ENCODE measurements at places on chromosomes 2 and 18.

- no peak for DNase-seq
Measured at GRCh38 chr2:213147538-213147937, 3.9 kb downstream of the IKZF2 start.

- no peak for DNase-seq
Measured at GRCh38 chr2:136027112-136027511, 41.7 kb upstream of the DARS1 start.

- no peak for DNase-seq
Measured at GRCh38 chr2:58876126-58876525, 635.0 kb upstream of the FANCL start.

DNA sequence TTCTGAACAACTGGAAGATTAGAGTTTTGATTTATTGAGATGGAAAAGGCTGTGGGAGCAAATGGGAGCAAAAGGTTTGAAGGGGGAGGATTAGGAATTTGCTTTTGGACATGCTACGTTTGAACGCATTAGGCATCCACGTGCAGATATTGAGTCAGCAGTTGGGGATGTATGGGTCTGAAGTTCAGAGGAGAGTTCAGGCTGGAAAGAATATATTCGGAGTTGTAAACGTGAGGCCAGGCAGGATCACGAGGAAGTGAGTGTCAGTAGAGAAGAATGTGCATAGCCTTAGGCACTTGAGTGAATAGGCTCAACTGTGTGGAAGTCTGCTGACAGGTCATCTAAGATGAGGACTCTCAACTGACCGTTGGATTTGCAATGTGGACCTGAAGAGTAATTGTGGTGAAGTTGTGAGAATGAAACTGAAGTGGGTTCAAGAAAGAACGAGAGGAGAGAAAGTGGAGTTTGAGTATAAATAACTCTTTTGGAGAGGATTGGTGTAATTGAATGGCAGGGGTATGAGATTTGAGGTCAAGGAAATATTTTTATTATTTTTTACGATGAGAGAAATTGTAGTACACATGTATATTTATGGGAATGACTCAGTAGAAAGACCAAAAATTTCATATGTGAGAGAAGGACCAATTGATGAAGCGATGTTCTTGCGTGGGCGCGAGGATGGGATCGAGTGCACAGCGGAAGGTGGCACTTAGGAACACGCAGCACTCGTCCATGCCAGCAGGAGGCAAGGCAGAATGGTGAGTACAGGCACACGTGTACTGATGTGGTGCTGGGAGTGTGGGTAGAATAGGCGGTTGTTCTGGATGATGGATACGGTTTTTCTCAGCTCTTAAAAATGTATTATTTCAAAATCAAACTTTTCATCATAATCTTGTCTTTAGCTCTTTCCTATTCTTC lies 40.5 kb upstream of the POLE4 start:
- no peak for DNase-seq

DNA sequence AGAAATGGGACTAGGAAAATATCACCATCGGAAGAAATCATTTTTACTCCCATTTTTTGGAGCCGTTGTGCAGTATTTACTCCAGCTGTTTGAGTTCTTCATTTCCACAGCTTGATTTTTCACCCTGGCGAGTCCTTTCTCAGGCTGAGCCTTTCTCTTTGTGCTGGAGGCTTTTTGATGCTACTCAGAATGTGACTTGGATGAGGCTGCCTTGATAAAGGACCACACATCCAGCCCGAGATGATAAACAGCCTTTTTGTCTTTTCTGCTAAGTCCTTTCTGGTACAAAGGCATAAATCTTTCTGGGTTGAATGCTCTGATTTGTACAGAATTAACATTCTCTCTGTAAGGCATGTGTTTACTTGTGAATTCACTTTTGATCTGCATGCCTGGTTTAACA lies 17.6 kb upstream of the CTDP1 start:
- DNase-seq, result no peak

DNA sequence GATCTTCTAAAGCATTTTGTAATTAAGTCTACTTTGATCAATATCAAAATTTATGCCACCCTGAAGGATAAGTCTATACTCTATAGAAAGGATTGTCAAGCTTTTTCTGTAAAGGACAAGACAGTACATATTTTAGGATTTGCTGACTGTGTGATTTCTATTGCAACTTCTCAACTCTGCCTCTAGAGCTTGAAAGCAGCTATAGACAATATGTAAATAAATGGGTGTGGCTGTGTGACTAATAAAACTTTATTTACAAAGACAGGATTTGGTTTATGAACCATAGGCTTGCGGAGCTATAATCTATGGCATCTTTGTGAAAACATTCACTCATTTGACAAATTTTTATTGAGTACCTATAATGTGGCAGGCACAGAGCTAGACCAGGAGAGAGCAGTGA lies 18.4 kb downstream of the UPP2 start:
- no peak for DNase-seq

GRCh38 chr18:80171054-80171872 lies 62.2 kb downstream of the ADNP2 start:
- peak; percentile 8 for DNase-seq

DNA sequence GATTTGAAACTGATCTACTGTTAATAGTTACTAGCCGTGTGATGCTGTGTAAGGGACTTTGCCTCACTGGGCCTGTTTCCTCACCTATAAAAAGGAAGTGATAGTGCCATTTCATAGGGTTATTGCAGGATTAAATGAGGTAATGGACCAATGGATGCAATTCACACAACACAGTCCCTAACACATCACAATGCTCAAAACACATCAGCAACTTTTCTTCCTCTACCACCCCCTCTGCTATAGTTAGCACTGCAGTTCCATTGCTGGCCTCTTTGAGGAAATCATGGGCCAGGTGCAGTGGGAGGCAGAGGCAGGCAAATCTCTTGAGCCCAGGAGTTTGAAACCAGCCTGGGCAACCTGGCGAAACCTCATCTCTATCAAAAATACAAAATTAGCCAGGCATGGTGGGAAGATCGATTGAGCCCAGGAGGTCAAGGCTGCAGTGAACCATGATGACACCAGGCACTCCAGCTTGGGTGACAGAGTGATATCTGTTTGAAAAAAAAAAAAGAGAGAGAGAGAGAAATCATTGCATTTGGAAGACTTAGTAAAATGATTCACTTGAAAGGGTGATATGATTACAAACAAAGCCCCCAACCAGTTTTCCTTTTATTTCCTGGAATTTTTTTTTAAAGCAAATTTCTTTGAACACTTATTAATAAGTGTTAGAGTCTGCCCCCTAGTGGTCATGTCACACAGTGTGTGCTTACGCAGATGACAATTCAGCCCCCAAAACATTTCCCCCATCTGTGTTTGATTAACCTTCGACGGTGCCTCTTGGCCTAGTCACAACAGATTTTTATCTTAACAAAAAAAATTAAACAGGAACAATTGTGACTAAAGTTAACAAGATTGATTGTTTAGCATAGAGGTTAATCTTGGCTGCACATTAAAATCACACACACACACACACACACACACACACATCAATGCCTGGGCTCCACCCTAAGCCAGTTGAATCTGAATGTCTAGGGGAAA lies 88.6 kb upstream of the BCL11A start:
- peak; percentile 38 for DNase-seq

DNA sequence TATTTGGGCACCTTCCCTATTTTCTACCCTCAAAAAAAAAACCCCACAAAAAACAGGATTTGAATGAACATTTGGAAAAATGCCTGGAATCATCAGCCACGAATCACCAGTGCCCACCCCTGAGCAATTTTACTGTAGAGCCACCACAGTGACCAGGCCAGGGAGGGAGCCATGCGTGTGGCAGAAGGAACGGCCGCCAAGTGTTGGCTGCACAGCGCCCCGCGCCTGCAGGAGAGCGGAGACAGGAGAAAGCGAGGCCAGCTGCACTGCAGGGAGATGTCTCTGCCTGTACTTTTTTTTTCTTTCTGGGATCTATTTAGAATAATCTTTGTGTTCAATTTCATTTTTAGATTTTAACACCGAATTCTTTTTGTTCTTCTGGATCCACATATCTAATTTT lies 269.3 kb upstream of the RAB12 start:
- DNase-seq, result no peak

DNA sequence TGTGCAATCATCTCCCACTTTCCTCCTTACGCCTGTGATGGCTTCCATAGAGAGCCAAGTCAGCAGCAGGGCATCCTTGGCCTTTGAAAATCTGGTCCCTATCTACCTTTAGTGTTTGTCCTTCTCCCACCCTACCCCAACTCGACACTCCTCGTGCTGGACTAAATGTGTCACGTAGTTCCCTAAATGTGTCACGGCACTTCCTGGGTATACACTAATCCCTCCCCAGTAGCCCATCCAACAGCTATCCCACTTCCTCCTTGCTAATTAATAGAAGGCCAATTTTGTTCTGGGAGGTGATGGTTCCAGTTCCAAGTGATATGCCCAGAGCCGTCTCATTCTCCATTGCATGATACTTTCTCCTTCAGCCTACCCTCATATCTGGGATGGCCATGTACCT lies 36.5 kb upstream of the ZFP36L2 start:
- DNase-seq, result no peak

- no peak for DNase-seq
Measured at GRCh38 chr2:168536925-168537466, 80.9 kb downstream of the CERS6 start.

- no peak for DNase-seq
Measured at GRCh38 chr2:237160271-237160919, 74.7 kb downstream of the COPS8 start.

DNA sequence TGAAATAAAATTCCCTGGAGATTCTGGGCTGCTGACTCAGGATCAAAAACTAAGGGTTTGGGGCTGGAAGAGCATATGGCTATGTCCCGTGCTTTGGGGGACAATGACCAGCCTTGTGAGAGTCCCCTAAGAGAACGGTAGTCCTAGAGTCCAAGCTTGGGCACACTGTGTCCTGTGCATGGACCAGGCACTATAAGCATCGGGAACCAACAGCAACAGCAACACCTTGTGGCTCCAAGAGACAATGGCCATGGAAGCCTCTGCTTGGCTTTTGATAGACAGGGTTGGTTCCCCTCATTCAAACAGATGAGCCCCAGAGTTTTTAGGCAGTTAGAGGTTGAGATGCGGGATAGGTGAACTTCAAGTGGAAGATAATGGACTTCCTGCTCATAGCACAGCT lies 294.4 kb upstream of the CHAC2 start:
- DNase-seq, result peak; percentile 30

Measured in NCI-H460 (cell line).